ENCODE measurements at places on chromosomes 2 and 18.

DNA sequence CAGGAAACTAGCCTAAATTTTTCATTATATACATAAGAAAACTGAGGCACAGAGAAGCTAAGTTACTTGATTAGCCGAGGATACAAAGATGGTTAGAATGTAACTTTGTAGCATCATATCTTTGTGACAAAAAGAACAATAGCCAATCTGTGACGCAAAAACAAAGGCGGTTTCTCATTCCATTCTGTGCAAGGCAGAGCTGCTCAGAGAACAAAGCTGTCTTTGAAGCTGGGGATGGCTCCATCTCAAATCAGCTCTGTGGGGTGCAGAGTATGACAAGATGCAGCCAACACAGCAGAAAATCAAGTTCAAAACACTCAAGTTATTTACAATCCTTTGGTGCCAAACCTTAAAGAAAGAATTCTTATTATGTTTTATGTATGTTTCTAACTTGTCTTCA is 81.9 kb upstream of the VWC2L start:
- no peak for DNase-seq

DNA sequence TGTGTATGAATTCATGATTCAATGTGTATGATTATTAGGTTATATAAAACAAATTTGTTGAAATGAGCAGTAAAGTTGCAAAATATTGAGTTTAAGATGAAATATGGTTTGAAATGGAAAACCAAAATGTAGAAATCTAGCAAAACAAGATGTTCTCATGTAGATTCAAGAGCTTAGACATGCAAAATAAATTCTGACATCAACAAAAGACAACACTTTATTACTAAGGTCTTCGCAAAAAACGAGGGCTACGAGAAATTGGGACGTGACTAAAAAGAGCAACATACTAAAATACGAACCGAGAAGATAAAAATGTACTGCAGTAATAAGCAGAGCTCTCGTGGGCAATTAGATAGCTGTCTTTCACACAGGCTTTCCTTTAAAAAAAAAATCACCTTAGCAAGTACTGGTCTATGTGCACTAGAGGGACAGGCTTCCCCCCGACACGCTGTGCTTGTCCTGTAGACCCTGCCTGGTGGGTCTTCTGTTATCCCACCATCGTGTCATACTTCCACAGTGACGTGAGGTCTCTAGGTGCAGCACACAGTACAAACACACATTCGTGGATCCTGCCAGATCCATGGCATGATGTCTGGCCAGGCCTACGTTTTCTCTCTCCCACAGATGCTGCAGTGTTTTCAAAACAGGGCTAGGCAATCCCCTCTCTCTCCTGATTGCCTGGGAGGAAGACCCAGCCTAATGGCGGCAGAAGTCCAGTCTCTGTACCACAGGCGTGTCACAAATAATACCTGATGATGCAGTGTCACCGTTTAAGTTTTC is 240.8 kb downstream of the TCF4 start:
- DNase-seq = no peak

GRCh38 chr18:21483051-21483450 is 117.5 kb downstream of the ESCO1 start:
- no peak for DNase-seq

- DNase-seq = no peak
These were observed 84.5 kb upstream of the HK2 start for GRCh38 chr2:74749432-74749831.

GRCh38 chr2:120670371-120670770 is 65.3 kb upstream of the GLI2 start:
- no peak for DNase-seq

GRCh38 chr2:75637568-75637967 is 9.0 kb upstream of the MRPL19 start:
- no peak for DNase-seq

DNA sequence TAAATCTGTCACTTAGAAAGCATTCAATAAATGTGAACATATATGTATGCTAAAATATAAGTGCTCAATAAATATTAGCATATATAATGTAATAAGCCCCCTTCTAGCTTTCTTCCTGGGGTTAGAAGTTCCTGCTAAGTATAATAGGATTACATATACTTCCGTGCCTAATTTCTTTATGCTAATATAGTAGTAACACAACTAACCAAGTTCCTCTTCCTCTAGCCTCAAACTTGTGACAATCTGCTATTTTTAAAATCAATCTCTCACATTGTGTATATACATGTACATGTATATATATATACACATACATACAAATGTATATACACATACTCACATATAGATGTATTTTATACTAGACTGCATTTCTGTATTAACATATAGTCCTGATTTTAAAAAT is 32.2 kb downstream of the TLK1 start:
- DNase-seq = no peak

DNA sequence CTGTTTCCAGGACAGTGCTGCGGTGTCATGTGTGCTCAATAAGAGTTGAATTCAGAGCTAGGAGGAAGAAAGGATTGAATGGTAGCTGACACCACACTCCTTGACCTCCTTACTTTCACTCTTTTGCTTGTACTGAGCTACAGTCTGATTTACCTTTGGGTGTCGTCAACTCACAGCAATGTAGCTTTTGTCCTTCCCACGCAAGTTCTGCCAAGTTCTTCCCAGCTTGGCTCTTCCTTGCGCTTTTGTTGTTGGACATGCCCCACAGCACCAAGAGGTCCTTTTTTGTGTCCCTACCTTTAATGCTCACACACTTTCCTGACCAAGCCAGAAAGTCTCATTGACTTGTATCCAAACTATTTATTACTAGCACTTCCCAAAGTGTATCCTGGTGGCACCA is 38.3 kb upstream of the ITGB6 start:
- no peak for DNase-seq

DNA sequence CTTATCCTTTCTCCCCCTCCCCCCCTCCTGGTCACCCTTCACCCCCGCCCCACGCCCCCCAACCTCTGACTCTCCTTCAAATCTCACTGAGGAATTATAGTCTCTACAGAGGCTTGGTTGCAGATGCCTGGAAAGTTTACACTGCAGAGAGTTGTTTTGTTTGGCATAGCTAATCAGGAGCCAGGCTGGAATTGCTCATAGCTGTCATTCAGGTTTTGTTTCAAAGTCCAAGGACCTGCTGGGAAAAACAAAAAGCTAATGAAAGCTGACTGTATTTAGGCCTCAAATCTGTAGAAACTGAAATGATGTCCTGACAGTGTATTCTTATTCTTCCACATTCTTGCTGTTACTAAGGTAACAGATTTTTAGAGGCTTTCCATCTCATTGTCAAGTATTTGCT is 22.6 kb downstream of the GREB1L start:
- no peak for DNase-seq

- no peak for DNase-seq
These were observed 52.5 kb downstream of the SETBP1 start for GRCh38 chr18:44733069-44733753.

GRCh38 chr2:7927691-7928090 is 754.2 kb upstream of the ID2 start:
- DNase-seq = no peak

DNA sequence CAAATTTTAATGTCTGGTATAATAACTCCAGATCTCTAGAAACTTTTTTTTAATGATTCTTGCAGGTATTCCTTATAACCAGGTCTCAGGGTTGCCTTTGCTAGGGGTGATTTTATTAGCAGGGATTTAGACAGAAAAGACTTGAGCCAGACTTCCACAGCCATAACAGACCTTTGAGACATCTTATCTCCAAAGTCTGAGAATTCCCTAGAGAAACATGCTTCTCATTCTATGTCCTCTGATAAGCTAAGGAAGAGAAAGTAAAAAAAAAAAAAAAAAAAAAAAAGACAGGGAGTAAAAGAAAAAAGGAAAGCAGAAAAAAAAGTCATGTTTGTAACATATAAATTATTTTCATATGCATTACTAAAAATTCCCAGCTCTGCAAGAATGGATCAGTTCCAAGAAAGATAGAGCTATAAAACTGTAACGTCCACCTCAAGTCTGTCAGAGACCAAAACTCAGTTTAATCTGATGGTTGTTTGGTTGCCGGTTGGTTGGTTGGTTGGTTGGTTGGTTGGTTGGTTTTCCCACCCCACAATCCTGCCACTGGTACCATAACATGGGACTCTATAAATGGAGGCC is 153.8 kb downstream of the COL6A3 start:
- no peak for DNase-seq

DNA sequence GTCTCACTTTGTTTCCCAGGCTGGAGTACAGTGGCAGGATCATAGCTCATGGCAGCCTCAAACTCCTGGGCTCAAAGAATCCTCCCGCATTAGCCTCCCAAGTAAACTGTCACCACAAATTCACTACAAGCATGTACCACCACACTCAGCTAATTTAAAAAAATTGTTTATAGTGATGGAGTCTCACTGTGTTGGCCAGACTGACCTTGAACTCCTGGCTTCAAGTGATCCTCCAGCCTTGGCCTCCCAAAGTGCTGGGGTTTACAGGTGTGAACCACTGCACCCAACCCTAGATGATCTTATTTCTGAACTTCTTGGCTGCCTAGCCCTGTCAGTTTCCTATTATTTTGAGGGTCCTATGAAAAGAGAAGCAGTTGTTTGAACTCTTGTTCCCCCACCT is 14.8 kb downstream of the DYNC2LI1 start:
- no peak for DNase-seq

GRCh38 chr2:15354596-15355366 is 206.4 kb downstream of the NBAS start:
- no peak for DNase-seq

DNA sequence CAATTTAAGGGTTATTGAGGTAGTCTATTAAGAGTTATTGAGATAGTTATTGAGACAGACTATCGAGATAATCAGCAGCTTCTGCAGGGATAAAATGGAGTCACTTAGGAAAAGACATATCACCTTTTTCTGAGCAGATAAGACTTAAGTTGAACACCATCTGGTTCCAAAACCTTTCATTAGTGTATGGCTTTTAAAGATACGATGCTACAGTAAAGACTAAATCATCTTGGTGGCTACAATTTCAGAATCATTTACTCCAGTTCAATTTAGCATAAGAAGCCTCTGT is 68.6 kb upstream of the DNAJC10 start:
- DNase-seq = no peak

GRCh38 chr2:157840568-157841156 is 35.5 kb downstream of the ACVR1 start:
- DNase-seq = peak; percentile 62

DNA sequence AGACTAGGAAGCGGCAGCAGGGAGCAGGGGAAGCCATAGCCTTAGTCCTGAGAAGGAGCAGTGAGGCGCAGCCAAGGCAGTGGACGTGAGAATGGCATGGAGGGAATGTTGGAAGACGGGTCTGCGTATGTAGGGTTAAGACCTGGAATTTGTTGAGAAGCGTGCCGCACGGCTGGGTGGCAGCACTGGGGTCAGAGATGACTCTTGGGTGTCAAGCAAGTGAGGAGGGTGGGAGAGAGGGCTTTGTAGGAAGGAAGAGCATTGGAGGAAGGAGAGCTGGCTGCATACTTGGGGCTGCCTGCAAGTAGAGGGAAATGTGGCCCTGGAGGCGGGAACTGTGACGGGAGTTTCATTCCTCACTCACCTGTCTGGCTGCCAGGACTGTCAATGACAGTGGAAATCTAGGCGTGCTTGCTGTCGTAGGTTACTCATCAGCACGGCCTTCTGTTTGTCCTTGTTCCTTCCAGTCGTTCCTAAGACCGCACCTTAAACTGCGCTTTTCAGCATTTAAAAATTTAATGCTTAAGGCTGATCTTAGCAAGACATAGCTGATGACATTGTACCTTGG is 108.0 kb downstream of the ITGB1BP1 start:
- DNase-seq = no peak

- no peak for DNase-seq
These were observed 223.7 kb upstream of the SMAD7 start for GRCh38 chr18:49174478-49174877.

DNA sequence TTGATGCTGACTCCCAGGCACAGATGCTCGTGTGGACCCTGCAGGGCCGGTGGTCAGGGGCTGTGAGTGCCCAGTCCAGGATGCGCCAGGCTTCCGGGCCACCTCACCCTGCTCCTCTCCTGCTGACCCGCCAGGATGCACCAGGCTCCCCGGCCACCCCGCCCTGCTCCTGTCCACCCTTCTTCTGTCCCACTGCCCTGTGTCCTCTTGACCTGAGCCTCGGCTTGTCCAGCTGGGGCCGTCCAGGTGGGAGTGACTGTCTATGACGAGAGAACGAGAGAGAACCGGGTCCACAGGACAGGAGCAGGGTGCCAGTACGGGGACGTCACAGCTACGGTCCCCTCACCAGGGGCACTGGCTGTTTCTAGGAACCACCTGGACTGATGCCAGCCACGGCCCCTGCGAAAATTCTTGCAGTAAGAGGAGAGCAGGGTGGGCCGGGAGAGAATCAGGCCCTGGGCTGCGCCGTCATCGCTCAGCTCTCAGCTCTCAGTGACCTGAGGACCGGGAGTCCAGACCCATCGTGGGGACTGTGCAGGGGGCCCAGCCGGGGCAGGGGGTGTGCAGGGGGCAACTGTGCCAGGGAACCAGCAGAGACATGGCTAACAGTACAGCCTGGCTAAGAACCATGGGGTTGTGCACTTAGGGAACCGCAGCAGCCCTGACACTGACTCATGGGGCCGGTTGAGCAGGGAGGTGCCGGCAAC is 12.9 kb upstream of the NFATC1 start:
- peak; percentile 40 for DNase-seq

- DNase-seq = peak; percentile 89
These were observed 129.2 kb upstream of the MEIS1 start for GRCh38 chr2:66305718-66306117.

DNA sequence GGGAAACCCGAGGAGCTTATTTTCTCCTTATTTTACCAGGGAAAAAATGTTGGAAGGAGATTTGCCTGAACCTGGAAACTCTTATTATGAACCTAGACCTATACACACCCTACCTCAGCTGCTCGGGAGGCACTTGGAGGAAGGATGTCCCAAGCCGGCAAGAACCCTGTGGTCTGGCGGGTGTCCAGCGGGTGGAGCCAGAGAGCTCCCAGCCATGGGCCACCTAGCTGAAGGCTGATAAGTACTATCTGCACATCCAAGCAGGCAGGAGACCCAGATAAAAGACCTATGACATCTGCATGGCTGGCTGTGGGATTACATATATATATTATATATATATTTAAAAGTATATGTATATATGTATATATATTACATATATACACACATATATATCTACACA is 1.1 kb upstream of the SLC14A1 start:
- peak; percentile 62 for DNase-seq

GRCh38 chr2:105593221-105593967 is 151.3 kb upstream of the NCK2 start:
- DNase-seq = no peak

- no peak for DNase-seq
These were observed 47.3 kb upstream of the SNTG2 start for GRCh38 chr2:903223-903900.

GRCh38 chr2:170339322-170339721 is 161.4 kb downstream of the MYO3B start:
- DNase-seq = no peak

GRCh38 chr2:95271381-95271971 is 2.8 kb upstream of the PROM2 start:
- DNase-seq = peak; percentile 20

DNA sequence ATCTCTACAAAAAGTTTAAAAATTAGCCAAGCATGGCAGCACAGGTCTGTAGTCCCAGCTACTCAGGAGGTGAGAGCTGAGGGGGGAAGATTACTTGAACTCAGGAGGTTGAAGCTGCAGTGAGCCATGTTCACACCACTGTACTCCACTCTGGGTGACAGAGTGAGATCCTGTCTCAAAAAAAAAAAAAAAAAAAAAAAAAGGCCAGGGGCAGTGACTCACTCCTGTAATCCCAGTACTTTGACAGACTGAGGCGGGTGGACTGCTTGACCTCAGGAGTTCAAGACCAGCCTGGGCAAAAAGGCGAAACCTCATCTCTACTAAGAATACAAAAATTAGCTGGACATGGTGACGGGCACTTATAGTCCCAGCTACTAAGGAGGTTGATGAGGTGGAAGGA is 37.0 kb downstream of the PUM2 start:
- DNase-seq = no peak
